Fibroblast of the conjunctiva (primary cell): ENCODE measurements at places on chromosomes 3 and 15.
A peak's percentile ranks its signal among the peaks of the same experiment; 100 is the strongest.

DNA sequence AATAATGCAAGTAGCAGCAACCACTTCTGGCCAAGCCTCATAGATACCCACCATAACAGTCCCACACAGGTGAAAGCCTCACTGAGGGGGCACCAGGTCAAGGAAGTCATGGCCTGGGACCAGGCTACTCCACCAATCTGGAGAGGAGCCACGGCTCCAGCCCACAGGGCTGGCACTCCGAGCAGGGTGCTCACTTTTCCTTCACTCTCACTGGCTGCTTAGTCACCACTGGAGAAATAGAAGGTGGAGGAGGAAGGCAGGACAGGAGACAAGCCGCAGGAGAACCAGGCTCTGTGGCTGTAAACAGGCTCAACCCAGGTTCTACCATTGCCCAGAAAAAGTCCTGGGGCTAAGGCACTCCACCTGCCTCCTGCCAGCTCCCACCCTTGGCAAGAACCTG, 1.2 kb downstream of the USP19 start:
- no peak for DNase-seq

- no peak for DNase-seq
These were observed 66.0 kb upstream of the SIAH2 start for GRCh38 chr3:150828997-150829396.

- no peak for DNase-seq
These were observed 17.4 kb downstream of the PDIA5 start for GRCh38 chr3:123084192-123084591.

GRCh38 chr15:82021992-82022391, 23.8 kb downstream of the MEX3B start:
- DNase-seq = no peak

- no peak for DNase-seq
These were observed 11.5 kb downstream of the ZIC4 start for GRCh38 chr3:147394884-147395225.

DNA sequence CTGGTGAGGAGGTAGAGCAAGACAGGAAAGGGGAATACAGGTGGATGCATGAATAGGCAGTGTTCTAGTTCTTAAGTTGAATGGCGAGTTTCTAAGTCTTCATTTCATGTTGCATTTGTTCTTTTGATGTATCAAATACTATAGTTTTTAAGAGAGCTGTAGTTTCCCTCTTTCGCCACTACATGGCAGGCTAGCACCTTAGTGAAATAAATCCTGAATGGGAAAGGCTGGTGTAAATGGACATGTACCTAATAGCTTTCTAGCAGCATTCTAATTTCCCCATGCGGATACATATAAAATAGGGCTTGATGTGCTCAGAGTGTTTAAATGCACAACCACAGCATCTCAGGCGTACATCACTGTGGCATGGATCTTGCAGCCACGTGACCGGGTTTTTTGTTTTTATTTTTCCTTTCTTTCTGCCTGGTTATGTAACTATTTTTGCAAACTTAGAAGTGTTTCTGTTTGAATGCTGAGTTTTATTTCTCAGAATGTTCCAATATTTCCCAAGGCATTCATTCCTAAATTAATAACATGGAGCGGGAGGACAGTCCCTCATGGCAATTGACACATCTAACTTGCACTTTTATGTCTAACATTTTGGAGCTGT, 23.5 kb upstream of the CLN6 start:
- peak; percentile 78 for DNase-seq

- no peak for DNase-seq
These were observed 774.7 kb upstream of the NECTIN3 start for GRCh38 chr3:110296885-110297284.

GRCh38 chr3:44948239-44948638, 27.7 kb downstream of the ZDHHC3 start:
- DNase-seq = no peak

DNA sequence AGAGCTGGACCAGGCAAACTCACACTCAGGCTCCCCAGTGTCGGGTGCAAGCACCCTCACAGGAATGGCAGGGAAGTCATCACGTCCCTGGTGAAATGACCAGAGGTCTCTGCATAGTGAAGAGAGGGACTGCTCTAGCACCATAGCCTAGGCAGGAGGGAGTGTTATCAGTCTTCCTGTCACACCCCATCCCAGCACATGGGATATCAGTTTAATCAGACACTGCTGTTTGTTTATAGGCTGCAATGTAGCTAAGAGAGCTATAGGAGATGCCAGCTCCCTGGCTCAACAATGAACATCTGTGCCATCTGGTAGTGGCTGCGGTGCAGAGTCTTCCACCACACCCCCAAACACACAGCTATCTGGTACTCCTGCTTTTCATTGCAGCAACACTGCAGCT, 776.6 kb downstream of the ZNF385D start:
- no peak for DNase-seq

DNA sequence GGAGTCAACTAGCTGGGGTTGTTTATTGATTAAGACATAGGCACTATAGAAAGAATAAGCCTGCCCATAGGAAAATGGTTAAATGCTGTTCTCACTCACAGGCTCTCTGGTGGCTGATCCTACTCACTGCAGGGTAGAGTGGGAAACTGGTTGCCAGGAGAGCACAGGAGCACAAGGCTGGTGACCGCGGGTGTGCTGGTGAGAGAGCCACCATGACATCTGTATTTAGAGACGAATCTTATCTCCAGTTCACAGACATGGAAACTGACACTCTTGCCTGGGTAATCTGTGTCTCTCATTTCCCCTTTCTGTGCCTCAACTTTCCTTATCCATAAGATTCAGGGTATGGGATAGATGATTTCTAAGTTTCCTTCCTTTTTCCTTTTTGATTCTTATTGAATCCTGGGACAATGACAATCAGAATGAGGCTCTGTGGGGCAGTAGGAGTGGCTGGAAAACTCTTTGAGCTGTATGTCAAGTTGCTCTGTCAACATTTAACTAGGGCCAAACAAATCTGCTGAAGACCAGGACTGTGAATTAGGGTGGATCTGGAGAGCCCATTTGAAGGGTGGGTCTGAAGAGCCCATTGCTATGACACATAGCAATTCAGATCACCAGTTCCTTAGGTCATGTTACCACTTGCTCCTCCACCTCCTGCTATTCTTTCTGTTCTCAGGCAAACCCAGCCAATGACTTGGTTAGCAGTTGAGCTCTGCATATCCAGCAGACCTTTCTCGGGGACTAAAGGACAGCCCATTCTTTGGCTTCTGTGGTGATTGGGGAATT, 286.1 kb upstream of the TBL1XR1 start:
- no peak for DNase-seq
